ENCODE measurements at places on chromosomes 12 and 14.
A peak's percentile ranks its signal among the peaks of the same experiment; 100 is the strongest.

- H3K4me3 ChIP-seq, result peak overlapping the region; percentile 93
- peaks cover 4% of the 10 kb centered on the region for H3K27me3 ChIP-seq
- no peak overlapping the region for H3K27ac ChIP-seq
- H3K36me3 ChIP-seq, result peaks cover 7% of the 10 kb centered on the region
- no peak for DNase-seq
Observed at GRCh38 chr12:106985479-106985878, 1.5 kb downstream of the MTERF2 start.

DNA sequence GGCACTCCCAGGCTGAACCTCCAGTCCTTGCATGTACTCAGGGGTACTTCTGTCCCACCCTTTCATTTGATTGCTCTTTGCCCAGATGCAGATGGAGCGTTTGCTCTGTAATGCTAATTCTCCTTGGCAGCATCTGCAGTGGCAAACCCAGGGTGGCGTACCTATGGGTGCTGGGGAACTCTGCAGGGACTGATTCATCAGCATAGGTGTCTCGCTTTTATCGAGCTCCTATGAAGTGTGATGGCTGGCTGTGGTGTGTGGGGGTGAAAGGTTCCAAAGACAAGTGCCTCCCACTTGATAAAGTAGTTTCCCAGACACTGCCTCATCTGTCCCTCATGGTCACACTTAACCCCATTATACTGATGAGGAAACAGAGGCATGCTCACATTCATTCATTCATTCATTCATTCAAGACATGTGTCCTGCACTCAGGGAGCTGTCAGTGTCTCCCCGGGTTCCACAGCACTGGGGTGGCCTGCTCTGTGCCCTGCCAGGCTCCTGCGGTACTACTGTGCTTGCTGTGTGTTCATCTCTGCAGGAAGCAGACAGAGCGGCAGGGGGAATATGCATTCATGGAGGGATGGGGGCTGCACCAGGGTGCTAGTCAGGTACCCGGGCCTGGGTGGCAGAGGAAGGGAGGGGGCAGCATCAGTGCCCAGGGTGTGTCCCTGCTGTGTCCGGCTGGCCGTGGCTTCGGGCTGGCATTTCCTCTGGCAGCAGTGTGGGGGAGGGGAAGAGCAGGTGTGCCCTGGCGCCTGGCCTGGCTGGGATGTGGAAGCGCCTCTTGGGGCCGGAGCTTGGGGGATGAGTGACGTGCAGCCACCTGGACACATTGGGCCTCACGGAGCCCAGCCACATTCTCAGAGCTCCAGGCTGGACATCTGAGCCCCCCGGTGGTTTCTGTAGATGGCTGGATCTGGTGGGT is 110.9 kb downstream of the TSPAN9 start:
- peaks cover 9% of the 10 kb centered on the region for H3K27me3 ChIP-seq
- H3K4me1 ChIP-seq, result peaks cover 37% of the 10 kb centered on the region
- no peak for DNase-seq

DNA sequence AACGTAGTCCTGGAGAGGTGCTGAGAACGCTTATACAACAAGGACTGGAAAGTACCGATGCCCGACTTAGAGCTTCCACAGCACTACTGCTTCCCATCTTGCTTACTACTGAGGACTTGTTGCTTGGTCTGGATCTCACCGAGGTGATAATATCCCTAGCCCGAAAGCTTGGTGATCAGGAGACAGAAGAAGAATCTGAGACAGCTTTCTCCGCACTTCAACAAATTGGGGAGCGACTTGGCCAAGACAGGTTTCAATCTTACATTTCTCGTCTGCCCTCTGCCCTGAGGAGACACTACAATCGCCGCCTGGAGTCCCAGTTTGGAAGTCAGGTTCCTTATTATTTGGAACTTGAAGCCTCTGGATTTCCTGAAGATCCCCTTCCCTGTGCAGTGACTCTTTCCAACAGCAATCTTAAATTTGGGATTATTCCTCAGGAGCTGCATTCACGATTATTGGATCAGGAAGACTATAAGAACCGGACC is 1.1 kb downstream of the TOGARAM1 start:
- H3K36me3 ChIP-seq, result no peaks in the 10 kb centered on the region
- DNase-seq, result no peak
- H3K4me3 ChIP-seq, result no peak overlapping the region
- peaks cover 30% of the 10 kb centered on the region for H3K4me1 ChIP-seq
- H3K27ac ChIP-seq, result no peak overlapping the region
- H3K27me3 ChIP-seq, result no peaks in the 10 kb centered on the region

GRCh38 chr12:64679487-64680001 is 69.2 kb downstream of the RASSF3 start:
- no peak overlapping the region for H3K27ac ChIP-seq
- H3K36me3 ChIP-seq, result no peaks in the 10 kb centered on the region
- H3K27me3 ChIP-seq, result peaks cover 6% of the 10 kb centered on the region

DNA sequence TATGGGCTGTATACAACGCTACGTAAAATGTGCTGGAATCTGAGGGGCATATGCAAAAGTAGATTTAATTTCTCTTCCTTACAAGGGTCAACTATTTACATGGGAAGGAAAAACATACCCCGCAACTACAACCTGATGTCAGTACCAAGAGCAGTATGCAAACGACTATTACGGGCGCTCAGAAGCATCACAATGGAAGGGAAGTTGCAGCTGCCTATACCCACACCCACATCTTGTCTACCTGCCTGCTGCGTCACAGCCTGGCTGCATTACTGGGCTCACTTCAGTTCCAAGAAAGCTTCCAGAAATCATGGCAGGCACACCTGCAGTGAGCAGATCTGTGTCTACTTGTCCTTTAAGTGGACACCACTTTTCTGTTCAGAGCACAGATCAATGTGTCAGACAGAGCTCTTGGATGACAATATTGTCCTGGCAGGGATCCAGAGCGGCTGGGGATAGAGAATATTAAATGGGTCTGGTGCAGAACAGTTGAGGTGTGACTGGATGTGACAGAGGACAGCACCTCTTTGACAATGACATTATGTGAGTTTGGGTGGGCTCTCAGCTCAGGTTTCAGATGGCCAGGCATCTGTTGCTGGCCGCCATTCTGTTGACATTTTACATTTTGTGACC is 41.5 kb upstream of the GNG2 start:
- peaks cover 5% of the 10 kb centered on the region for H3K27me3 ChIP-seq
- no peak overlapping the region for H3K4me3 ChIP-seq
- no peaks in the 10 kb centered on the region for H3K4me1 ChIP-seq

GRCh38 chr12:33476058-33476457 is 36.4 kb upstream of the SYT10 start:
- H3K4me1 ChIP-seq, result no peaks in the 10 kb centered on the region
- no peaks in the 10 kb centered on the region for H3K27me3 ChIP-seq
- no peak for DNase-seq
- no peaks in the 10 kb centered on the region for H3K36me3 ChIP-seq

DNA sequence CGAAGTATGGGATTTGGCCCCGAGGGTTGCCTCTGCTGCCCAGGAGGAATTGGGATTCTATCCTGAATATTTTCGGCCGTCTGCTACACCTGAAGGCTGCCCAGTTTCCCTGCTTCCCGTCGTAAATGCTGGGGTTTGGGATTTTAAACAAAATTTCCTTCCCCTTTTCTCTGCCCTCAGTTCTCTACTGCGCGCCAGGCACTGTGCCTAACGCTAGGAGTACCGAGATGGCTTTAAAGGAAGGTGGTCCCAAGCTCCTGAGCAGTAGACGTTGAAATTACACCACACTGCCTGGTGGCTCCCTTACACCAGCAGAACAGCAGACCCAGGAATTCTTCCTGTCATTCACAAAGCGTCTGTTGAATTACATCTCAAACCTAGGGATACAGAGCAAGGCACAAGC is 566 bp upstream of the PRDM4 start:
- H3K4me1 ChIP-seq, result peaks cover 9% of the 10 kb centered on the region
- peak overlapping the region; percentile 92 for H3K4me3 ChIP-seq
- H3K27me3 ChIP-seq, result no peaks in the 10 kb centered on the region
- DNase-seq, result no peak

GRCh38 chr14:65019944-65020566 is 33.4 kb downstream of the FNTB start:
- H3K4me1 ChIP-seq, result no peaks in the 10 kb centered on the region
- no peak overlapping the region for H3K27ac ChIP-seq
- no peaks in the 10 kb centered on the region for H3K27me3 ChIP-seq
- no peak overlapping the region for H3K4me3 ChIP-seq

DNA sequence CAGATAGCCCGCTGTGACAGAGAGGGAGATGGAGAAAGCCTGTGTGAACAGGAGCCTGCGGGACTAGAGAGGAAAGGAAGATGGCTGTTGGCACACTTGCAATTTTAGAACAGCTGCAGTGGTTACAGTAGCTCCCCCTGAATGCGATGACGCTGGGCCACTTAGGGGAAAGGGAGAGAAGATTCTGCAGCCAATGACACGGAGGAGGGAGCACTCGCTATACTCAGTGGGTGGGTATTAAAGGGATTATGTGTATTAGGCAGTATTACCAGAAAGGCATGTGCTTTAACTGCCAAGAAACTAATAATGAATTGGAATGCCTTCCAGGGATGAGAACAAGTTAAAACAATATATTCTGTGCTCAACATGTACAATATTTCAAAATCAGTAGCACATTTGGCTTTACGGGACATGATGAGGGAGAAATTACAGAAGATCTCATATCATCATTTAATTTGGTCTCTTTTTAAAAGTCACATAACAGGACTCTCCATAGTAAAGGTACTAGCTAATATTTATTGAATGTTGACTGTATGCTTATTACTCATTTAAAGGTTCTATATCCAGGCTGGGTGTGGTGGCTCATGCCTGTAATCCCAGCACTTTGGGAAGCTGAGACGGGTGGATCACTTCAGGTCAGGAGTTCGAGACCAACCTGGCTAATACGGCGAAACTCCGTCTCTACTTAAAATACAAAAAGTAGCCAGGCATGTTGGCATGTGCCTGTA is 35.9 kb upstream of the FOS start:
- peaks cover 7% of the 10 kb centered on the region for H3K27me3 ChIP-seq
- no peak overlapping the region for H3K4me3 ChIP-seq
- H3K4me1 ChIP-seq, result peaks cover 19% of the 10 kb centered on the region
- no peak overlapping the region for H3K27ac ChIP-seq

DNA sequence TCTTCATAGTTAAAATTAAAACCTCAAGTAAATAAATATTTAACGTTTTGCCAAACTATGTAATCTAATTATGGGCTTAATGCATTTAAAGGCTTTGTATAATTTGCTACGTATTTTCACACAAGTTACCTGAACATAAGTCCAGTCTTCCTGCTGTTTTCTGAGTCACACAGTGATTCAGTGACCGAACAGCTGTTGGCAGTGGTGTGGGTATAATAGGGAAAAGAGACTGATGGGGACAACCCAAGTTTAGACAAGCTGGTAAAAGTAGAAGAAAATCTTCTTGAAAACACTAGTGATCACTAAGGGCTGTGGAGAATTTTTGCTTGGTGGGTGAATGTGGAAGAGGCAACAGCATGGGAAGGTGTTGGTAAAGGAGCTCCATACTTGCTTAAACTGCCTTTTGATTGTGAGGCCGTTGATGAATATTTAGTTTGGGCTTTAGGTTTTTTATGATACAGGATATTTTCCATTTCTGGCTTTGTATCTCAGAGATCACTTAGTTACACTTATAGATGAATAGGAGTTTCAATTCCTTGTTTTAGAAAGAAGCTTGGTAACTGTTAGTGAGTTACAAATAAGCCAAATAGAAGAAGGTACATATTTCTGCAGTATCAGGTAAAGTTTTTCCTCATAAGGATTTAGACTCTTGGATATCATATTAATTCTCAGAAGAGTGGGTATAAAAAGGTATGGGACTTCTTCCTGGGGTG is 23.9 kb downstream of the LRRK2 start:
- H3K27ac ChIP-seq, result no peak overlapping the region
- no peaks in the 10 kb centered on the region for H3K36me3 ChIP-seq
- no peaks in the 10 kb centered on the region for H3K4me1 ChIP-seq
- no peak overlapping the region for H3K4me3 ChIP-seq
- DNase-seq, result no peak

DNA sequence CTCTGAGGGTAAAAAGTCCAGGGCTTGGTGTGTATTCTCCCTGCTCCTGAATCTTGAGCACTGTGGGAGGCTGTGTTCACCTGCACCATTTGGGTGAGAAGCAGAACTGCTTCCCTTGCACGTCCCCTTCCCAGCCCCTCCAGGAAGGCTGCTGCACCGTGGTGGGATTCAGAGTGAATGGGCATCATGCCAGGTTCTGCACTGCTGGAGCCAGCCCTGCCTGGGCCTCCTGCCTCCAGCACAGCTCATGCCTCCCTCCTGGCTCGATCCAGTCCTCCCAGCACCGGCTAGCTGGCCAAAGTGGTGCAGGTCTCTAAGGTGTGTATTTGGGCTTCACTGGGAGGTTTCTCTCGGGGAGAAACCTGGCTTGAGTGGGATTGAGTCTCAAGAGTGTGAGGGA is 54.9 kb downstream of the ANKRD9 start:
- no peak overlapping the region for H3K27ac ChIP-seq
- peaks cover 2% of the 10 kb centered on the region for H3K27me3 ChIP-seq
- H3K36me3 ChIP-seq, result peaks cover 8% of the 10 kb centered on the region
- H3K4me3 ChIP-seq, result no peak overlapping the region
- DNase-seq, result no peak
- H3K4me1 ChIP-seq, result no peaks in the 10 kb centered on the region

DNA sequence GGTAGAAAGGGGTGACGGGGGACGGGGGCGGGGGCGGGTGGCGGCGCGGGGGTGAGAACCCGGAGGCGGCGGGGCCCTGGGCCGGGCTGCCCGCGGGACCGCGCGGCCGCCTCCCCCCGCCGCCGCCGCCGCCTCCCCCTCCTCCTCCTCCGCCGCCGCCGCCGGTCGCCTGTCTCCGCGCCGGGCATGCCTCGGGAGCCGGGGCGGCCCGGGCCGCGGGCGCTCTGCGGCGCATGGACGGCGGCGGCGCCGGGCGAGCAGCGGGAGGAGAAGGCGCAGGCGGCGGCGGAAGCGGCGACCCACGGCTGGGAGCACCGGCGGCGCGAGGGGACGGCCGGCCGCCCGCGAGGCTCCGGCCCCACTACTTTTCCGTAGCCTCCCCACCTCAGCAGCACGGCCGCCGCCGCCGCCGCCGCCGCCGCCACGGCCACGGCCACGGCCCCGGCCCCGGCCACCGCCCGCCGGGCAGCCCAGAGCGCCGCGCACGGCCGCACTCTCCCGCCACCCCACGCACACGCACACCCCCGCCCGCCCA is at the start of gene NPAS3:
TSS of gene NPAS3 (plus strand) at position 161 of the 535 bp plus-strand sequence.
- DNase-seq, result peak; percentile 47
- H3K4me1 ChIP-seq, result peaks cover 14% of the 10 kb centered on the region
- no peaks in the 10 kb centered on the region for H3K36me3 ChIP-seq
- H3K4me3 ChIP-seq, result peak within 1 kb of the TSS; percentile 89
- peak within 1 kb of the TSS; percentile 88 for H3K27ac ChIP-seq

DNA sequence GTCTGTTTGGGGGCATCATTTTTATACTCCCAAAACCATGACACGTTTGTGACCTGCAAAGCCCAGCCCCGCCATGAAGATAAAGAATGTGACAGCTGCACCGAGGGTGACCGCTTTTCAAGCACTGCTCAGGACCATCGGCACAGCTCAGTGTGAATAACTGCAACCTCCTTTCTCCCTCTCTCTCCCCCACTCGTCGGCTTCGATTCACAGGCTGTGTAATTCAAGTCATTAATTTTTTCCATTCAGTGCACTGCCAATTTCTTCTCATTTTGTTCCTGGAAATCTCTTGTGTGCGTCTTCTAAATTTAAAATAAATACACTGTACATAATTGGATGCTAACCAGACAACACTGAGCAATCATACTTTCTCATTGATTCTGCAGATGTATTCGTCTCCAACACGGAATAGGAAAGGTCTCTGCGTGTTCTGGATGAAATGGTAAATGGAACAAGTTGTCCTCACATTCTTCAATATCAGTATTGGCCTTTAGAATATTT is 260.8 kb downstream of the TTC8 start:
- peaks cover 6% of the 10 kb centered on the region for H3K4me1 ChIP-seq
- DNase-seq, result no peak
- no peak overlapping the region for H3K27ac ChIP-seq
- H3K4me3 ChIP-seq, result no peak overlapping the region

GRCh38 chr12:112183141-112184021 is 58.0 kb downstream of the TRAFD1 start:
- no peaks in the 10 kb centered on the region for H3K4me1 ChIP-seq
- no peak overlapping the region for H3K27ac ChIP-seq
- H3K27me3 ChIP-seq, result peaks cover 4% of the 10 kb centered on the region
- DNase-seq, result no peak
